ENCODE measurements at places on chromosomes 5 and 9. TPM values are rescaled to one million over a fixed set of nuclear protein-coding genes. Genes with fewer than 3 reads are reported as not detected.
A peak's percentile ranks its signal among the peaks of the same experiment; 100 is the strongest.

DNA sequence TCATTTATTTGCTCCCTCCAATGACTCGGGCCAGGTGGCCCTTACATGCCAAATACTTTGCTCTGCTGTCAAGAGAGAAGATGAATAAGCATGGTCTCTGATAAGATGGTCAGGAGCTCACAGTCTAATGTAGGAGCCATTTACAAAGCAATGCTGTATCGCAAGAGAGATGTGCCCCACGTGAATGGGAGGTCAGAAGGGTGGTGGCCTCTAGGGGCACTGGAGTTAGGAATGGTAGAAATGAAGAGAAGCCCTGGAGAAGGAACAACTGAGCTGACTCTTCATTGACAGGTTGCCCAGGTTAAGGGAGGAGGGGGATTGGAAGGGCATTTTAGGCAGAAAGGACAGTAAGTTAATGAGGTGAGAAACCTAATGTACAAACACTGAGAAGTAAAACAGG lies 286.5 kb downstream of the KCTD16 start:
- H3K27me3 ChIP-seq: no peaks in the 10 kb centered on the region
- no peaks in the 10 kb centered on the region for H3K36me3 ChIP-seq
- H3K27ac ChIP-seq: no peak overlapping the region
- no peaks in the 10 kb centered on the region for H3K4me1 ChIP-seq

DNA sequence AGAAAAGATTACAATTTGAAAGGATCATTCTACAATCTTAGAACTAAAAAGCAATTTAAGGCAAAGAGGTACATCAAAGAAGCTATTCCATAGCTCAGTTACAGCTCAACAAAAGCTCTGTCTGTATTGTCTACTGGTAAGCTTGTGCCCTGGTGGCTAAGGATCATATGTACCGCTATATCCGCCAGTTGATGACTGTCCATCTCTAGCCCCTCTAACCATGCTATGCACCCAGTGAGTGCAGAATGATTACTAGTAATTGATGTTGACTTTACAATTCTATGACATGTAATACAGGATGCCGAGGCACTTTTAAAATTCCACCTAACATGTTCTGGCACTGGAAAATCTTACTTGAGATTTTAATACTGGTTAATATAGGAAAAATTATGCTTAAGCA lies 13.1 kb downstream of the LOX start:
- H3K36me3 ChIP-seq: no peaks in the 10 kb centered on the region
- no peak overlapping the region for H3K4me3 ChIP-seq

GRCh38 chr9:113934829-113935676 lies 58.9 kb downstream of the ZNF618 start:
- H3K4me1 ChIP-seq: no peaks in the 10 kb centered on the region
- H3K27me3 ChIP-seq: no peaks in the 10 kb centered on the region
- no peaks in the 10 kb centered on the region for H3K36me3 ChIP-seq
- no peak overlapping the region for H3K27ac ChIP-seq
- DNase-seq: no peak

GRCh38 chr5:72559866-72560766 lies 52.9 kb upstream of the ZNF366 start:
- H3K27me3 ChIP-seq: no peaks in the 10 kb centered on the region
- no peak overlapping the region for H3K4me3 ChIP-seq
- H3K27ac ChIP-seq: no peak overlapping the region
- no peak for DNase-seq
- no peaks in the 10 kb centered on the region for H3K36me3 ChIP-seq
- peaks cover 2% of the 10 kb centered on the region for H3K4me1 ChIP-seq

GRCh38 chr9:102845827-102846371 lies 149.2 kb upstream of the CYLC2 start:
- H3K27me3 ChIP-seq: no peaks in the 10 kb centered on the region
- no peak overlapping the region for H3K4me3 ChIP-seq
- no peak for DNase-seq
- H3K36me3 ChIP-seq: no peaks in the 10 kb centered on the region
- no peaks in the 10 kb centered on the region for H3K4me1 ChIP-seq

GRCh38 chr5:79845448-79846197 lies 145.4 kb downstream of the MTX3 start:
- H3K4me1 ChIP-seq: no peaks in the 10 kb centered on the region
- no peak overlapping the region for H3K27ac ChIP-seq
- H3K36me3 ChIP-seq: no peaks in the 10 kb centered on the region

The NEURL1B gene
- 26.4 TPM for total RNA-seq

The CXCL14 gene
- total RNA-seq: 1.6 TPM

DNA sequence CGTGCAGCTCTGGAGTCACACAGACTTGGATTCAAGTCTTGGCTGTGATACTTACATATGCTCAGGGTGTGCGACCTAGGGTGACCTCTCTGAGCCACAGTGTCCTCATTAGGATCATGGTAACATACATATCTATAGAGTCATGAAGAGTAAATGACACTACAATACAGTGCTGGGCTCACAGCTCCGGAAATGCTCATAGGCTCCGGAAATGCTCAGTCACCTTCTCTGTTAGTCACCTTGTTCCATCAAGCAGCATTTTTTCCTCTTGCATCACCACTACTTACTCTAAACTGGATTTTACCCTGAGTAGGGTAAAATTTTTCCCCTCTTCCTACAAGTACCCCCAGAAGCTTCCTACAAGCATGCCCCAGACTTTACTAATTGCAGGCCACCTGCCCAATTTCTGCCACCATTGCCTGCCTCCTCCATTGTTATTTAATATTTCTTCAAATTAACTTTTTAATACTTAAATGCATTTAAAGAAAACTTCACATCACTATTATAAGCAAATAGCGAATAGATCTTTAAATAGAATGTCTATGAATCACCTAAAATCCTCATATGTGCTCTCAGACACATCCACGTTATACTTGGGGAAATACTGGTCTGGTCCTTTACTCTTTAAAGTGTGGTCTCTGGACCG lies 147.6 kb upstream of the SPRY4 start:
- H3K4me1 ChIP-seq: no peaks in the 10 kb centered on the region
- no peak overlapping the region for H3K4me3 ChIP-seq
- no peak overlapping the region for H3K27ac ChIP-seq
- H3K36me3 ChIP-seq: no peaks in the 10 kb centered on the region
- DNase-seq: no peak

DNA sequence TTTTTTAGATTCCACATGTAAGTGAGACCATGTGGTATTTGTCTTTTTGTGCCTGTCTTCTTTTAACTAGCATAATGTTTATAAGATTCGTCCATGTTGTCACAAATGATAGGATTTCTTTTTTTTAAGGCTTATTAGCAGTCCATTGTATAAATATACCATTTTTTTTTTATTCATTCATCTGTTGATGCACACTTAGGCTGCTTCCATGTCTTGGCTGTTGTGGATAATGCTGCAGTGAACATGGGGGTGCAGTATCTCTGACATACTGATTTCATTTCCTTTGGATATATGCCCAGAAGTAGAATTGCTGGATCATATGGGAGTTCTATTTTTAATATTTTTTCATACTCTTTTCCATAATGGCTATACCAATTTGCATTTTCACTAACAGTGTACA lies 48.7 kb downstream of the KIAA1958 start:
- no peak overlapping the region for H3K27ac ChIP-seq
- H3K4me1 ChIP-seq: peaks cover 12% of the 10 kb centered on the region
- peak; percentile 57 for DNase-seq
- H3K36me3 ChIP-seq: no peaks in the 10 kb centered on the region

DNA sequence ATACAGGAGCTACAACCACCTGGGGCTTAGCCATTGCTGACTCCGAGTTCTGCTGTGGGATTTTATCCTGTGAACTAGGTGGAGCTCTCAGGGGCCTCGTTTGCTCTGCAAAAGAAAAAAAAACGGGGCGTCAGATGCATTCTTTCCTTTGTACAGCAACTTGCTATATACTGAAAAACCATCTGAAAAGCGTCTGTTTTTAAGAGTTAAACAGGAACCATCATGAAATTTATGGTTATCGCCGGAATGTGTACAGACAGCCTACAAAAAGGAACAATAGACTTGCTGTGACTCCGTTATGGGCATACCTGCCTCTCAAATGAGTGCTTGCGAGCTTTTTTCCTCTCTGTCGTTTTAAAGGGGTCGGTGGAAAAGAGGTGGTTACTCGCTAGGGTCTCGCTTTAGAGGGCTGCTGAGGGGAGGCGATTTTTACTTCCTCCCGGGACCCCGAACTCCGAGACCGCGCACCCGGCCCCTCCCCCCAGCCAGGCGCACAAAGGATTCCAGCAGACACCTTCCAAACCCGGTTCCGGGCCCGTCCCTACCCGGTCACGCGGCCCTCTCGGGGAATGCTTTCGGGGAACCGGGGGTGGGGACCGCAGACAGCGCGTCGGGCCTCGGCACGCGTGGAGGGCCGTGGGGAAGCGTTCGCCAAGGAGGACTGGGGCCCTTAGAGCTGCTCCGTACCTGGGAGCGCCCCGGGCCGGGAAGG lies 826 bp downstream of the PAIP1 start:
- peaks cover 4% of the 10 kb centered on the region for H3K4me1 ChIP-seq
- peak overlapping the region; percentile 100 for H3K27ac ChIP-seq
- H3K36me3 ChIP-seq: no peaks in the 10 kb centered on the region
- no peaks in the 10 kb centered on the region for H3K27me3 ChIP-seq

DNA sequence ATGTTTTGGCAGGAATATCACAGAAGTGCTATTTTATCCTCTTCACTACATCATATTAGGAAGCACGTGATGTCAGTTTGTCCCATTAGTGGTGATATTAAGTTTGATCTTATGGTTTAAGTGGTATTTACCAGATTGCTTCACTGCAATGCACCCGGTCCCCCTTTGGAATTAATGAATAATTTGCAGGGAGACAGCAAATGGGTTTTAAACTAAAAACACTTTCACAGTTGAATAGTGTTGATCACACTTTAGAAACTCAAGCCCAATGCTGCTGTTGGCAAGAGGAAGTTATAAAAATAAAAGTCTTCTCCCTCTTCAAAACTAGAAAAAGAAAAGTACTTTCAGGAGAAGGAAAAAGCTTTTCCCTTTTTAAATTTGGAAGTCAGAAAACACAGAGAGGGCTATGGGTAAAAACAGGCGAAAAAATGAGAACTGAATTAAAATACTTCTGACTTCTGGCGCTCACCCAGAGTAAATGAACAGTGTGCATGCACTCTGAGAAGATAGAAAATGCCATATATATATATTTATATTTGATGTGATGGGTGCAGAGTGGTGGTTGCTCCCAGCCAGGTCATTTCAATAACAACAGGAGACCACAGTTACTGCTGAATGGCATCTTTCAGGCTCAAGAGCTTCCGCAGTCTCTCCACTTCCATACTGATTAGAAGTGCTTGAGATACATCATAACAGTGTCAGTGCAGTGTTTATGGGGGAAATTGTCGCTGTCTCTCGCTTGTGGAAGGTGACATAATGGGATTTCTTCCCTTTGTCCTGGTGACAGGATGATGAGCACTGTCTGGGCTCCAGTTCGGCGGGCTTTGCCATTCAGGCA lies 278.0 kb downstream of the ZSWIM6 start:
- no peak overlapping the region for H3K27ac ChIP-seq
- no peaks in the 10 kb centered on the region for H3K27me3 ChIP-seq
- no peaks in the 10 kb centered on the region for H3K4me1 ChIP-seq
- no peaks in the 10 kb centered on the region for H3K36me3 ChIP-seq

- H3K4me1 ChIP-seq: no peaks in the 10 kb centered on the region
- no peaks in the 10 kb centered on the region for H3K27me3 ChIP-seq
- no peak overlapping the region for H3K4me3 ChIP-seq
- H3K36me3 ChIP-seq: no peaks in the 10 kb centered on the region
Measured at GRCh38 chr9:33686942-33687341, 108.4 kb upstream of the PRSS3 start.

DNA sequence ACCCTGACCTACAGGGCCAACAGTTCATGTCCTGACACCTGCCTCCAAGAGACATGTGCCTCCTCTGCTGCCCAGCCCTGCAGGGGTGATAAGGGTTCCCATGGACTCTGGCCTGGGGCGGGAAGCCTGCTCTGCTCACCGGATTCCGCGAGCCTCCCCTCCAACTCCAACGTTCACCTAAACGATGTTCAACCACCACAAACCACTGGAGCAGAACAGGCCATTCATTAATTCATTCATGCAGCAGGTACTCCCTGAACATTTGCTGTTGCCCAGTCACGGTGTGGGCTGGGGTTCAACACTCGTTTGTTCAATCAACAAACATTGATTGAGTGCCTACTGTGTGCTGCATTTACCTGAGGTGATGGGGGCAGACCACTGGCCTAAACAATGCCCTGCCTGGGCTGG lies 3.3 kb upstream of the UAP1L1 start:
- peaks cover 11% of the 10 kb centered on the region for H3K27me3 ChIP-seq
- no peak for DNase-seq
- no peak overlapping the region for H3K27ac ChIP-seq
- H3K36me3 ChIP-seq: no peaks in the 10 kb centered on the region
- H3K4me1 ChIP-seq: no peaks in the 10 kb centered on the region

DNA sequence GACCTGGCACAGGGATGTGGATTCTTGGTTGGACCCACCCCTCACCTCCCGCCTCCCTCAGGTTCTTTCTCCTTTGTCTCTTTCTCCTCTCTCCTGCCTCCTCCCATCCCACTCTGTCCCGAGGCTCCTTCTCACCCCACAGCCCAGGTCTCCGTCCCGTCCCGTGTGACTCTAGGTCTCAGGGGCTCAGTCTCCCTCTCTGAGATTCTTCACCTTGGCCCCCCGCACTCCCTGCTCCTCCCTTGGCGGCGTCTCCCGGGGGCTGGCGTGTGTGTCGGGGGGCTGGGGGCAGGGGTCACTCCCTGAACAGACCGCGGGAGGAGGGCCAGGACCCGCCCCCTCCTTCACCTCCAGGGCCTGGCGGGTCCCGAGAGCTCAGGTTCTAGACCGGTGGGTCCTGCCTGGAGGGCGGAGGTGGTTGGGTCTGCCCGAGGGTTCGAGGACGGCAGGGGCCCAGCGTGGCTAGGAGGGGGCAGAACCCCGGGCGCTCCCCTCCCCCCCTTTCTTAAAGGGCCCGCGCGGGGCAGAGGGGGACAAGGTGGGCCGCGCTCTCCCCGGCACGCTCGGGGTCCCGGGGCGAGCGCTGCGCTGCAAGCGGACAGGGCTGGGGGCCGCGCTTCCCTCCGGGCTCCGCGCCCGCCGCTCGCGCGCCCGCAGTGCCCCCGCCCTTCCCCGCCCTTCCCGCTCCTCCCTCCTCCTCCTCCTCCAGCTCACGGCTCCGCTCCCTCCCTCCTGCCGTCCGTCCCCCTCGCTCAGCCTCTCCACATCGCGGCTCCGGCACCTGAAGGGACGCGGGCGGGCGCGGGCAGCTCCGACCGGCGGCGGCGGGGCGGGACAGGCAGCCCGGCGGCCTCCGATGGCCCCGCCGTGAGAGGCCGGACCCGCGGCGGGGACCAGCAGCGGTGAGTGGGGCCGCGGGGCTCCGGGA lies at the start of gene PSD2:
Gene PSD2 (plus strand): TSS at position 735 of the 928 bp plus-strand sequence. CDS start 13,633 bp downstream, outside the sequence.
- peaks cover 3% of the 10 kb centered on the region for H3K4me1 ChIP-seq
- H3K4me3 ChIP-seq: no peak within 1 kb of the TSS
- H3K27me3 ChIP-seq: peaks cover 5% of the 10 kb centered on the region
- H3K27ac ChIP-seq: no peak within 1 kb of the TSS
- peak; percentile 59 for DNase-seq

GRCh38 chr9:38694676-38695075 lies 25.3 kb downstream of the FAM240B start:
- no peaks in the 10 kb centered on the region for H3K4me1 ChIP-seq
- no peaks in the 10 kb centered on the region for H3K36me3 ChIP-seq
- H3K4me3 ChIP-seq: no peak overlapping the region
- H3K27me3 ChIP-seq: no peaks in the 10 kb centered on the region

The OLFM1 gene
- total RNA-seq: 8.2 TPM
